ENCODE measurements at places on chromosomes 1 and 21.

- DNase-seq, result peak; percentile 18
Measured at GRCh38 chr1:68232289-68233148, at the start of gene WLS. WLS (minus strand) TSS chr1:68232523; CDS start chr1:68232299, 224 bp downstream.

DNA sequence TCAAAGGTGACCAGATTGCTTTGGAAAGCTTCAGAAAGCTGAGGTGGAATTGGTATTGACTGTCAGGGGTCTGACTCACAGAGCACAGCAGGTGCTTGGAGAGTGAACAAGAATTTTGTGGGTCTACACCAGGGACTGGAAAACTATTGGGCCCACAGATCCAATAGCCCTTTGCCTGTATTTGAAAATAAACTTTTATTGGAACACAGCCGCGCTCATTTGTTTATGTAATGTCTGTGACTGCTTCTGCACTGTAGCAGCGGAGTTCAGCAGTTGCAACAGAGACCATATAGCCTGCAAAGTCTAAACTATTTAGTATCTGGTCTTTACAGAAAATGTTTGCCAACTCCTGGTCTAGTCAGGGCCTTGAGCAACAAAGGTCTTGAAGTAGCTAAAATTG is 315.6 kb downstream of the NFIA start:
- DNase-seq, result no peak

DNA sequence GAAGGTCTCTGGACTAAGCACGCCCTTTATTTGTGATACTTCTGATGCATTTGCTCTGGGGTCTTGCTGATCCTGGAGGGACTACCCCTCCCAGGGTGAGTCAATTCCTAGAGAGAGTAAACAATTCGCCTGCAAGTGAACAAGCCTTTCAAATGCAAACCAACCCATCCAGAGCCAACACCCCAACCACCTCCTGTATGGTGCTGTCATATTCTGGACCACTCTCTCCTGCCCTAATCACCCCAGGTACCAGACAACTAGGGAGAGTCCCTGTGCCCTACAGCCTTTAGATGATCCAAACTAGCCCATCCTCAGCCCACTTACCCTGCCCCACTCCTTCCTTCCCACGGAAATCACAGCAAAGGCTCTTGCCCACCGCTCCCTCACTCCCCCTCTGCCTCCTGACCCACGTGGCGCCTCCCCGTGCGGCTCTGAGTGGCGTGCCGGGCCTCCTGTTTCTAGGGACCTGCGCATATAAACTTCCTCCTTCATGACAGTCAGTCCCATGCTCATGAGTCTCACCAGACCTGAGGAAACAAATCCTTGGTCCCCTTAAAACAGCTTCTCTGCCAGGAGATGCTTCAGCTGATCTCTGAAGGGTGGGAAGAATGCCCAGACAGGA is 37.2 kb downstream of the ACTA1 start:
- no peak for DNase-seq

DNA sequence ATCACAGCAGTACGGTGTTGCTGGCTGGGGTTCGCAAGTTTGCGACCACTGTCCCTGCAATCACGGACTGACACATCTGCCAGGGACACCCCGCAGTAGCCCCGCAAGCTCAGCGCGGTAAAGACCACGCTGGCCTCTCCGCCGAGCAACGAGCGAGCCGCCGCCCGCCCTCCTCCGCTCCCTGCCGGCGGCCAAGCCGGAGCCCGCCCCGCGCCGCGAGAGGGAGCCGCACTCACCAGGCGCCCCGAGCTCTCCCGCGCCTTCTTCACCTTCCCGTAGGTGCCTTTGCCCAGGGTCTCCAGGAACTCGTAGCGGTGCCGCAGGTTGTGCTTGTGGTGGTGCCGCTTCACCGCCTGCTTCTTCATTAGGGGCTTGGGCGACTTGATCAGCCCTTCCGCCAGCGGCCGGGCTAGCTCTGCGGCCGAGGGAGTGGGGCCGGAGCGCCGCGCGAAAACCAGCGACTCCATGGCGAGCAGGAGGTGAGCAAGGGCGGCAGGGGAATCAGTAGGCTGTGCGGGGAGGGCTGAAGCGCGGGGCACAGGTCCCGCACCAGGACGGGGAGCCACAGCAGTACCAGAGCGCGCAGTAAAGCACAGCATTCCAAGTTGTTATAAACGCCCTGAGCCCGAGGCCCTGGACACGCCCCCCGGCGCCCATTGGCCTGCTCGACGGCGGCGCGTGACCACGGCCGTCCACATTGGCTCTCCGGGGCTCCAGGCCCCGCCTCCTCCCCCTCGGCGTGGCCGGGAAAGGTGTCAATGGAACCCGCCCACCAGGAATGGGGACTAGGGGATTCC is at the start of gene NUAK2:
Gene NUAK2, minus strand, starts transcription at position 584 of the 797 bp plus-strand sequence. Its CDS starts 117 bp downstream, at position 467.
- DNase-seq, result peak; percentile 79

GRCh38 chr1:208154040-208154439 is 90.1 kb downstream of the PLXNA2 start:
- no peak for DNase-seq

GRCh38 chr1:160399544-160400222 is 681 bp upstream of the VANGL2 start:
- DNase-seq, result no peak

DNA sequence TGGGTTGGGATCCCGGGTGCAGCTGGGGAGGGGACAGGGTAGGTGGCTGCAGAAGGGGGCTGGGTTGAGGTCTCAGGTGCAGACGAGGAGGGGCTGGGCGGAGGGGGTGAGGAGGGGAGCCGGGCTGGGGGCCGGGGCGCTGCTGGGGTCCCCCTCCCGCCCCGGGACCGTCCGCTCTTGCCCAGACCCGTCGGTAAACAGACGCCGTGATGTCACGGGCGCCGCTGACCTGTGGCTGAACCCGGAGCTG is 22.3 kb downstream of the DHRS3 start:
- no peak for DNase-seq

- DNase-seq, result no peak
Measured at GRCh38 chr1:159916242-159917051, 8.9 kb downstream of the TAGLN2 start.

- no peak for DNase-seq
Measured at GRCh38 chr1:89637496-89637895, 4.6 kb downstream of the LRRC8C start.

- DNase-seq, result no peak
Measured at GRCh38 chr1:169491845-169492281, 6.1 kb upstream of the SLC19A2 start.

- DNase-seq, result no peak
Measured at GRCh38 chr1:244896550-244896949, 32.2 kb upstream of the HNRNPU start.

DNA sequence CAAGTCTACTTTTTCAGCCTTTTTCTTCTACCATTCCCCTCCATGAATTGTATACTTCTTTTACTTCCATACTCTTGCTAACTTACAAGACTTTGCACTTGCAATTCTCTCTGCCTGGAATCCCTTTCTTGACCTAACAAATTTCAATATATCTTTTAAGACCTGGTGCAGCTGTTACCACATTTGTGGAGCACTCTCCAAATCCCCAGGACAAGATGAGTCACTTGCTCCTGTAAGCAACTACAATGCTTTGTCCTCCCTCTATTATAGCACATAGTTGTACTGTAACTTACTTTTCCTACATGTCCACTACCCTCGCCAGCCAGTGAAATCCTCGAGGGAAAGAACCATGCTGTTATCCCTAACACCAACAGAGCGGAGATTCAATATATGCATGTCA is 43.1 kb downstream of the WARS2 start:
- DNase-seq, result no peak

DNA sequence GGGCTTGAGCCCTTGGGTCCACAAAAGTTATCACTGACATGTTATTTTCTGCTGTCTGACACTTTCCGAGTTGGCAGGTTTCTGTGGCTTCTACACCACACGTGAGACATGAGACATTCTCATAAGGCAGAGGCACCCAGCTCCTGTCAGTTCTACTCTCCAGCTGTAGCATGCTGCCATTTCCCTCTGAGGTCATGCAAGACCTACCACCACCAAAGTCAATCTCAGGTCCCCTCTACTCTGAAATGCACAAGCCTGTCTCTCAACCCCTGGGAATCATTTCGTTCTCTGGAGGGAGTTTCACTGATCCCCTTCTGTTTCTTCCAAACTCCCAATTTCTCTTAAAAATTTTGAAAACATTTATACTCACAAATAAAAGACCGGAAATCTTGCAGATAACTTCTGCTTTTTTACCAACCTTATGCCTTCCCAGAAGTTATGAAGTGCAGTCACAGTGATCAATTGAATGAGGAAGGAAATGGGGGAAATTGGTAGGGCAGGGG is 39.5 kb upstream of the CR2 start:
- no peak for DNase-seq

- DNase-seq, result peak; percentile 24
Measured at GRCh38 chr1:117059334-117059677, 820 bp upstream of the TTF2 start.

DNA sequence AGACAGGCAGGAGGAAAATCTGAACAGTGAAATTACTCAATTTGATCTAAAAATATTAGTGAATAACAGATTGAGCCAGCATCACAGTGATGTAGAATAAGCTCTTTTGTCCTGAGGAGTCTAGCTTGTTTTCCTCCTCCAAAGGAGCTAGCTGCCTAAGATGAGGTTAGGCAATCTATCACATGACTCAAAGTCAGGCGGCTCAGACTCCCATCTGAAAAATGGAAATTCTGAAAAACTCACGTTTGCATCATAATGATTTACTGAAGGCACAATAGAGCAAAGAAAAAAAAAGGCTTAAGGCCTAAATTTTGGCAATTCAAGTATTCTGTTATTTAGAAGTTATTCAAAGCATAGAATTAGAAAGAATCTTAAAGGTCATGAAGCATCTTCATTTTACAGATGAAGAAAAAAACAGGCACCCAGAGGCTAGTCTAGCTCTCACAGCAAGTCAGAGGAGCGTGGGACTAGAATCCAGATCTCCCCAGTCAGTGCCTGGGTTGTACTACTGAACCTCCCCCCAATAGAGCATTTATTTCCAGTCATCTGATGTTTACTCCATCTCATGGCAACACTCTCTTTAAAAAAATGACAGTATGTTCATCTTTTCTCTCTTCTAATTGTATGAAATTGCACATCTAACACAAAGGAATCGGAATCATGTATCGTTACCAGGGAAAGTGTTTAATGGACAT is 62.5 kb upstream of the ATF3 start:
- no peak for DNase-seq

DNA sequence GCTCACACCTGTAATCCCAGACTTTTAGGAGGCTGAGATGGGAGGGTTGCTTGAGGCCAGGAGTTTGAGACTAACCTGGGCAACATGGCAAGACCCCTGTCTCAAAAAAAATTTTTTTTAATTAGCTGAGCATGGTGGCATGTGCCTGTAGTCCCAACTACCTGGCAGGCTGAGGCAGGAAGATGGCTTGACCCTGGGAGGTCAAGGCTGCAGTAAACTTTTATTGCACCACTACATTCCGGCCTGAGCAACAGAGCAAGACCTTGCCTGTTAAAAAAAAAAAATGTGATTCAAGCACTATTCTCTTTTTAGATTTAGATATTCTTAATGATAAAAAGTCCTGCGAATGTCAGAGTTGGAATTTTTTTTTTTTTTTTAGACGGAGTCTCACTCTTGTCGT is 102.5 kb upstream of the L1TD1 start:
- no peak for DNase-seq

- DNase-seq, result no peak
Measured at GRCh38 chr1:196661345-196661744, 9.5 kb downstream of the CFH start.

All from NCI-H1694 (cell line).